ENCODE measurements at places on chromosomes 1 and 21.
A peak's percentile ranks its signal among the peaks of the same experiment; 100 is the strongest.

DNA sequence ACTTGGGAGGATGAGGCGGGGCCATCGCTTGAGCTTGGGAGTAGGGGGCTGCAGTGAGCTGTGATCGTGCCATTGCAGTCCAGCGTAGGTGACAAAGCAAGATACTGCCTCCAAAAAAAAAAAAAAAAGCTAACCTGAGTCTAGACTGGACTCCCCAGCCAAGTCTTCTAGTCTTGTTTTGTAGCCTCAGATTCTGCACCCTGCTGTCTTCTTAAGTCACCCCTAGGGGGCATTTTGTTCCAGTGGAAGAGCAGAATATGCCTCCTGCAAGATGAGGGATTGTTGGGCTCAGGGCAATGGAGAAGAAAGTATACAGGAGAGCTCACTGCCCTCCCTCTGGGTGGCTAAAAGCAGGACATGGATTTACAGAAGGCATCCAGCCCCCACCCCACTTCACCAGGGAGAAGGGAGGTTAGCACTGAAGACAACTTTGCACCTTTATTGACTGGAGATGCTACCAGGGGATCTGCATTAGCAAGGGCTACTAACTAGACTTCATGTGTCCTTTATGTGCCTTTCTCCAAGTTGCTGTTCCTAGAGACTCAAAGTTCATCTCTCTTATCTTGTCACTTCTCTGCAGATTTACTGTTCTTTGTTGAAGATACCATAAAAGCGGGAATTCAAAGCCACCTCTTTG is 15.3 kb upstream of the RNF187 start:
- DNase-seq: no peak

- peak; percentile 84 for DNase-seq
These were observed 48.0 kb upstream of the ZC3H11B start for GRCh38 chr1:219660666-219661463.

GRCh38 chr1:101198842-101199636 is 37.8 kb upstream of the S1PR1 start:
- DNase-seq: no peak

DNA sequence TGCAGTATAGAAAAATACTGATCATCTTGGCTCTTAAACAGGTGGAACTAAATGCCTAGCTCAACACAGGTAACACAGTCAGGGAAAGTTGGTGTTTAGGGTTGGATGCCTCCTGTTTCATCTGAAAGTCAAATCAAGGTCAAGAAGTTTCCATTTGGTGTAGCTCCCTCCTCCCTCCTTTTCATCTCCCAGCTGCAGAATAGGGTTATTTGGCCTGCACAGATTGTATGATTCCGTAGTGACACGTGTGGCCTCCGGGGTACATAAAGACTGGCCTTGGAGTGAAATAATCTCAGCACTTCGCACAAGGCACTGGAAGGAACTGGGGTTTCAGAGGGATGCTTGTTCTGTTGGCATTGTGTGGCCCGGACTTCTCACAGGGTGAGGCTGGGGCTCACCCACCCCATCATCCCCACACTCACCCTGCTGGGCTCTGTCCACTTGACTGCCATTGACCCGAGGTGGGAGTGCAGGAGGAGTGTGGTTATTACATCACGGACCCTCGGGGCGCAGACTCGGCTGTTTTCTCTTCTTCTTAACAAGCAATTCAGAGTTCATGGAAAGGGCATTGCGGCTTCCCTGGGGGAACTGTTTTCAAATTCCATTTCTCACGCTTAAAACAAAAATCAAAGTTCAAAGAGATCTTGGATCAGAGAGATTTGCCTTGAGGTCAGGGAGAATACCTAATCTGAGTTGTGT is 18.4 kb downstream of the IGSF5 start:
- no peak for DNase-seq

DNA sequence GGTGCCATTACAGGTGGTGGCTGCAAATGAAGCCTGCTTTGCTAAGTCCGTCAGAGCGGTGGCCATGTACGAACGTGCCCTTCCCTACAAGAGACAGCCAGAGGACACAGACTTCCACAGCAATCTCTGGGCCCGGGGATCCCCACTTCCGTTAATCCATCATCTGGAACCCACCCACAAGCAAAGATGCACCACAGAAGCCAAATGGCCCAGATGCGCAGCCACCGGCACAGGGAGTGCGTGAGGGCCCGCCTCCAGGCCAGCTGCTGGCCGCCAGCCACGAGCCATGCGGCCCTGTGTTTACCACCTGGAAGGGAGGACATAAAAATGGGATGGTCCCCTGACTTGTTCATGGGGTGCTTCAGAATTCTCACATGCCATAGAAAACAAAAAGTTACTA is 22.1 kb downstream of the MRAP start:
- DNase-seq: no peak

DNA sequence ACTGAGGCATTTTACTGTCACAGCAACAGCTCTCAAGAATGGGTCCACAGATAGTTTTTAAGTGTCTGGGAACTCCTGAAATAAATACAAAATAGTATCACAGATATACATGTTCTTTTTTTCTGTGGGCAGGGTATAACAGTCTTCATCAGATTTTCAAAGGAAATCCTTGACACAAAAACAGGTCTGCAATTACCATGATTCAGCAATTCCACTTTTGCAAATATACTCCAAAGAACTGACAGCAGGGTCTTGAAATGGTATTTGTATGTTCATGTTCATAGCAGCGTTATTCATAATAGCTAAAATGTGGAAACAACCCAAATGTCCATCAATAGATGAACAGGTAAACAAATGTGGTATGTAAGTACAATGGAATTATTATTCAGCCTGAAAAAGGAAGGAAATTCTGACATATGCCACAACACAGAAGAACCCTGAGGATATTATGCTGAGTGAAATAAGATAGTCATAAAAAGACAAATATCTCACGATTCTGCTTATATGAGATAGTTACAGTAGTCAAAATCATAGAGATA is 85.0 kb downstream of the EPS15 start:
- DNase-seq: no peak

DNA sequence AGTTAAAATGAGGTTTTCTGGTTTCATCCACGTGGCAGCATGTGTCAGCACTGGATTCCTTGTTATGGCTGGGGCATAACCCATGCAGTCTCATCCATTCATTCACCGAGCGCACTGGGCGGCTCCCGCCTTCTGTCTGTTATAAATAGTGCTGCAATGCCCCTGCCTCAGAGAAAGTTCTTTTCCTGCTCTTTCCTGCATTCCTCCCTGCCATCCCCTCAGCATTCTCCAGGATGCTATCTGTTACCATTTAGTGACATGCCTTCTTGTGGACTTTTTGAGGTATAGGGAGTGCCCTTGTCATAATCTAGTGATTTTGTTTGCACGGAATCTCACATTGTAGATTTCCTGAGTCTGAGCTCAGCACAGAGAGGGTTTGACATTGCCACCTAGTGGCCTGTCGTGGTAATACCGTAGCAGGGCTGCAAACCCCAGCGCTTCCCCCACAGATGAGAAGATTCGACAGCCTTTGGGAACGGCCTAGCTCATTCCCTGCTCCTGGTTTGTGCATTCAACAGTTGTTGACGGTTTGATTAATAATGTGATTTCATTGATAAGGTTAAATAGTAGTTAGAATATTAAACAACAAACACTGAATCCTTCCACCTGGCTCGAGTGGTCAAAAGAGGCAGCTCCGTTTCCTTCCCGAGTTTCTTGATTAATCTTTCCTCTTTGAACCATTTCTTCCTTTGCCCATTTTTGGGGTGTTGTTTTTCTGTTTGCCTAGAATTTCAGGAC is 46.3 kb downstream of the UMODL1 start:
- no peak for DNase-seq

GRCh38 chr21:36461277-36461917 is 18.5 kb downstream of the CLDN14 start:
- DNase-seq: no peak

GRCh38 chr1:3584915-3585314 is 26.4 kb downstream of the MEGF6 start:
- no peak for DNase-seq

Measured in renal cortex interstitium (tissue), 15 donors.